ENCODE measurements at places on chromosomes 12 and 14.

DNA sequence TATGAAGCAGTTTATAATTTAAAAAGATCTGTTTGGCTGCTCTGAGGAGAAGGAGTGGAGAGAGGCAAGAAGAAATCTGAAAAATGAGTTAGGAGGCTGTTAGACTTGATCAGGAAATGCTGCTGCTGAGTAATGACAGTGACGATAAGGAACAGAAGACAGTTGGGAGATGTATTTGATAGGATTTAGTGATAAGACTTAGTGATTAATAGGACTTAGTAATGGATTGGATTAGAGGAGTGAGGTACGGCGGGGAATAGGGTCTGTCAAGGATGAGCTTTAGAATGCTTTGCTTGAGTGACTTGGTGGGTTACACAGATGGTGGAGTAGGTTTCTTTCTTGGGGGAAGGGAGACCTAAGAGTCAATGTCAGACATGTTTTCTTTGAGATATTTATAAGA lies 31.7 kb downstream of the UNC79 start:
- no peak for DNase-seq

GRCh38 chr12:126163984-126164383 lies 1098.7 kb downstream of the AACS start:
- no peak for DNase-seq

DNA sequence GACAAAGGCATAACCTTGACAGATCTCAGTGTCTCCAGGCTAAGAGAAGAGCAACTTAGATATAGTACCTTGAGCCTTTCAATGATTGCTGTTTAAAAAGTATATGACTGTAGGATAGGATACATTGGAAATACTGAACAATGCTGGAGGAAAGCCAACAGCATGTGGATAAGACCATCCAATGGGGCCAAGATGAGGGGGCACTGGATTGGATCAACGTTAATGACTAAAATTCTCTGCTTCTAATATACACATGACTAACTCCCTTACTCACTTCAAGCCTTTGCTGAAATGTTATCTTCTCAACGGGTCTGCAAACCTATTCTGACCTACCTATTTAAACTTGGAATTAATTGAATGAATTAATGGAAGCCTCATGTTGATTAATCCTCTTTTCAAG lies 354.9 kb downstream of the RAD51B start:
- no peak for DNase-seq

GRCh38 chr14:48690349-48690748 lies 895.8 kb downstream of the RPS29 start:
- no peak for DNase-seq

- DNase-seq, result no peak
These were observed 236.7 kb downstream of the MDGA2 start for GRCh38 chr14:47438650-47439140.

GRCh38 chr12:16473610-16474326 lies 126.3 kb downstream of the MGST1 start:
- DNase-seq, result no peak

GRCh38 chr12:5624486-5625272 lies 192.8 kb downstream of the NTF3 start:
- DNase-seq, result no peak

DNA sequence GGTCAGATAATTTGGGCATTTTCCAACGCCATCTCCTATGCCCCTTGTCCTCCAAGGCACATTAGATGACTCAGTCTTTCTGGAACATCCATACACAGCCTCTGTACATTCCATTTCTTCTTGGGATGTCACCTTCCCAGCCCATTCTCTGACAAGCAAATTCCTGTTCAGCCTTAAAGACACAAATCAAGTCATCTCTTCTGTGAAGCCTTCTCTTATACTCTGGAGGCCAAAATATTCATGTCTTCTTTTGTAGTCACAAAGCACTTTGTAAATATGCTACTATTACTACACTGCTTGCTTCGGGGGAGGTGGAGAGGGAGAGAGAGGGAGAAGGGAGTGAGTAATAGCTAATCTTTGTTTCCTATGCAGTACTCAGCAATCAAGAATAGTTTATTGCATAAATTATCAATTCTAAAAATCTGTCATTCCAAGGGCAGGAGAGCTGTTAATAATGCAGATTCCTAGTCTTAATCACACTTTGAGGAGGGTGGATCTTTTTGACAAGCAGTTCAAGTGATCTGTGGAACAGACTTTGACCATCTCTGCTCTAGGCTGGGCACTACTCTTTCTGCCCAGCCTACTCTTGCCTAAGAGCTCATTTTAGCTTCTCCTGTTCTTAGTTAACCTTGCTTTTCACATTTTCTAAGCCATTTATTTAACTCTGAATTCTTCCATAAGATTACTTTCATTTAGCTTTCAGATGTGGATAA lies 27.9 kb downstream of the KCNMB4 start:
- no peak for DNase-seq

DNA sequence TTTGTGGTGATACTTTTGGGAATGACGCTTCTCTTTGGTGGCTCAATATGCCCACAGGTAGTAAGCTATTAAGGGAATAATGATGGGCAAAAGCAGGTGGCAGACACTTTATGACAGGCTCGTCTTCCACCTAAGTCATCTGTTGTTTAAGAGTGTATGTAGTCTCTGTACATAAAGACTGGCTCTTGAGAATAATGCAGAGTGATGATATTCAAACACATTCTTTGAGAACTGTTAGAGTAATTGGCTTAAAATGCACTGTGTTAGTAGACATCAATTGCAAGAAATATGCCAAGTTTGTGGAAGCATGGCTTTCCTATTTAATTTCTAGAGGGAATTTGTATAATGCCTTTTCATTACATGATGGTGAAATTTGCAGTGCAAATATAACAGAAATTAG lies 694.8 kb upstream of the MIS18BP1 start:
- no peak for DNase-seq

DNA sequence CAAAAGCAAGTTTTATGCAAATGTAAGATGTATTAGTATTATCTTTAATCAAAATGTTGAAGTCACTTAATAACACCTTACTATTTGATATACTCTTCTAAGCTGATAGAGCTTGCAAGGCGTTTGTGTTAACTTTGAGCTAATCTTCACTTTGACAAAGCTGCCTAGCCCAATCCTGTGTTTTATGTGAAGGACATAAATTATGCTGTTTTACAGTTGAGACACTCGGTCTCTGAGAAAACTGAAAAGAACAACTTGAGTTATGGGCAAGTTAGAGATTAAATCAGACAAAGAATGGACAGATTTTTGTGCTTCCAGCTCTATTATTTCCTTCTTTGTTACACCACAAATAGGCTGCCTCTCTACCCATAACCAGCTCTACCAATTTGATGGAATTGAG lies 42.0 kb upstream of the DAAM1 start:
- DNase-seq, result no peak

- DNase-seq, result no peak
These were observed 7.7 kb downstream of the OR6C68 start for GRCh38 chr12:55499810-55500252.

GRCh38 chr14:29156096-29156495 lies 389.5 kb downstream of the FOXG1 start:
- DNase-seq, result no peak

- no peak for DNase-seq
These were observed 10.4 kb downstream of the CFAP73 start for GRCh38 chr12:113159937-113160336.

DNA sequence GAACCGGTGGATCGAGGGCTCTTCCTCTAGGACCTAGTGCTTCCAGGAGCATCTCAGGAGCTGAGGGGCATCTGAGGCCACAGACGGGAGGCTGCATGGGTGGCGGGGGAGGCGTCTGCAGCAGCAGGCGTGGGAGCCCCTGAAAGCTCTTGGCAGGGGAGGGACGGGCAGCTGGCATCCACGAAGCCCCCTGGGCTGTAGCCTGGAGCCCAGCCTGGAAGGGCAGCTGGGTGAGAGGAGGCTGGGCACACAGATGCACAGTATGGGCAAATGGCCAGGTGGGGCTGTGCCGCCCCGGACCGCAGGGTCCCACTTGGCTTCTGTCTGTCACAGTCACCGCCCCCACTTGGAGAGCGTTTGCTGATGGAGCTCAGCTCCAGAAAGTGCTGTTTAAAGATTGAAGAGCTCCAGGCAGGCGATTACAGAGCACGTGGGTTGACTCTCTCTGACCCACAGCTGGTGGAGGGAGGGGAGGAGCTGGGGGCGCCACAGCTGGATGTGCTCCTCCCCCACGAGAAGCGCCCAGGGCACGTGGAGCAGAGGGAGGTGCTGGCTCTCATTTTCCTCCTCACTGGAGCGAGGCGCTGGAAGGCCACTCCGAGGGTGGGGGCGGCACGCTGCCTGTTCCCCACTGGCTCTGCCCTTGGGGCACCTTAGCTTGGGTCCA lies 155.0 kb upstream of the C14orf180 start:
- DNase-seq, result no peak

DNA sequence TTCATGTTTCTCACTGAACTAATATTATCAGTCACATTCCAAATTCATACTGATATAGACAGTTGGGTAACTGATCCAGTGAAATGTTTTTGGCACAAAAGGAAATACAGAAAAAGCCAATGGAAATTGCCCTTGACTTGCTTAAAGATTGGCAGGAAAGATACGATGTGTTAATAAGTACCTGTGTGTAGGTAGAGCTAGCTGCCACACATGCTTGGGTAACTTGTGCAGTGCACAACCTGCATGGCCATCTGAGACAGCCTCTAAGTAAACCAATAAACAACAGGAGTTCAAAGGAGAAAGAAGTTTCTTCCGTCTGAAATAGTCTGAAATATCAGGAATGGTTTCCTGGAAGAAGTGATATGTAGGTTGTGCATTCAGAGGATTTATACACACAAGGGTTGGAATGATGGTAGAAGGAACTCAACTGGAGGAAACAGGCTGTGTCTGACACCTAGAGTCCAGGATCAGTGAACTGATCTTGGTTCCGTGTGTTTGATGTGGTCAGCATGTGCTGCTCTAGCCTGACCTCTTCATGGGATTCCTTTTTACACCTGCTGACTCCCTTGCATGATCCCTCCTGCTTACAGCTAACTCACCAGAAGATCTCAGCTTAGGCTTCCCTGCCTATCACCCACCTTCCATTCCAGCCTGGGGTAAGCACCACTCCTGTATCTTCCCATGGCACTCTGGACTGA lies 81.4 kb upstream of the KRR1 start:
- no peak for DNase-seq

DNA sequence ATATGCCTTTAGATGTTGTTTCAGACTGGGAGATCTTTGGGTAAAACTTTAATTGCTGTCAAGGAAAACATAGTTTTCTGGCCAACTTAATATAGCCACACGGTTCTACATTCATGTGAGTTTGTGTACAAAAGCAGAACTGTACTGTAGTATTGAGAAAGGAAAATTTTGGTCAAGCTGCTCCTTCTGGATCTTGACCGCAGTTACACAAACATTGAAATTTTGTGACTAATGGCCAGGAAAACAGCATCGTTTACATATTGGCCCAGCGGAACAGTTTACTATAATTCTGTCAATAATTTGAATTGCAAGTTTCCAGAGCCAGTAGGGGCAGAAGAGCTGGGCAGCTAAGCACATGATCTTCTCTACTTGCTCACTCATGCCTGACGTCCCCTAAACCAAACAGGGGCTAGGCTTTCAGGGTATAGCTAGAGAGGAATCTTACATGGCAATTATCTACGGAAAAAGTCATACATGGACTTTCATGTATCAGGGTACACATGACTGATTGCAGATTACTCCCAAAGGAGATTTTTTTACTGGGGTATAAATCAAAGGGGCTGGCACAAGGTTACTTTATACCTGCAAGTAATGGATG lies 11.4 kb upstream of the ART4 start:
- DNase-seq, result no peak

DNA sequence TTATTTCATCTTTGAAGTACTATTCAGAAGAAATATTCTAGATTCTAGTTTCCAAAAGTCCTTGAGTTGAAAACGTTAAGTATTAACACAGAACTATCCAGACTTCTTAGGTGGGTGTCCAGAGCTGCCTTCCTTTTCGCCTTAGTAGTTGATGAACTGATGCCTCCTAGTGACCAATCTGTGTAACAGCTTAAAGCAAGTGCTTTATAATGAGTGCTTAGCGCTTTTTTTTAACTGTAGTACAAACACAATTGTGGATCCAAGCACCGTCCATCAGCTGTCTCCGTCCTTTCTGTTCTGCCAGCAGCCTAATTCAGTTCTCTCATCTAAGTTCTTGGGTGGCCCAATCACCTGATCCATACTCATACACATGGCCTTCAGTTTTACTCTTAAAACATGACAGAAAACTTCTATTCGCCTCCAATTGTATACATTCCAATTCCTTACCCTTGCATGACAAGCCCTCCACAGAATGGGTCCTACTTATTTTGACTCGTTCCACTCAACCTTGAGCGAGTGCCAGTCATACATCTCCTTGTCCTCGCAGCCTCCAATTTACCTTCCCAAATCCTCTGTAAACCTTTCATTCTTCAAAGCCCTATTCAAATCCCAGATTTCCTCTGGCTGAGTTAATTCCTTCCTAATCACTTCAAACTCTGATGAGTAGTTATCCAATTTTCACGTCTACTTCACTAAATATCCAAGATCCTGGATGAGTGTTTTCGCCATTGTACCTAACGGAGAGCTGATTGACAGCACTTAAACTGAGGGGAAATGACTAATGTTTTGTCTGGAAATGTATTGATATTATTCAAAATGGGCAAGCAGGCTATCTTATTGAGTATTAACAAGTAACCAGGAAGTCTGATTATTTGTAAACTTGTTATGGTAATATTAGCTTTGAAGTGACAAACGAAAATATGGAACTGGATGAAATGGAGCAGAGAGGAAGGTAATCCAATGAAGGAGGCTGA lies 5.8 kb upstream of the PHLDA1 start:
- DNase-seq, result no peak

GRCh38 chr12:49750027-49750995 lies 9.0 kb downstream of the TMBIM6 start:
- no peak for DNase-seq

- DNase-seq, result no peak
These were observed 271.7 kb upstream of the BTG1 start for GRCh38 chr12:92417373-92417772.

DNA sequence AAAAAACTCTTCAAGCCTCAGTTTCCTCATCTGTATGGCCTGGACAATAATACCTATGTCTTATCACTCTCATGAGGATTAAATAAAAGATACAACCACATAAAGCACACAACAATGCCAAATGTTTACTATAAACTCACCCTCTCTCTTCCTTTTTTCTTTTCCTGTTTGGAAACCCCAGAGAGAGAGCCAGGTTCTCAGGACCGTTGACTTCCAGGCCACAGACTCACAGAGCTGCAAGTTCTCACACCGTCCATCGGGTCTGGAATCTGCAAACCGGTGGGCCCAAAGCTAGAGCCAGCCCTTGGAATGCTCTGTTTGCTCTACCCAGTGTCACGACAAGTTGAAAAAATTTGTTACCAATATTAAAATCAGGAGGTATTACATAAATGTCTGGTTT lies 4.6 kb upstream of the CD4 start:
- no peak for DNase-seq

GRCh38 chr12:91920276-91920675 lies 225.4 kb downstream of the BTG1 start:
- DNase-seq, result no peak
